Stimulated activated CD8-positive, alpha-beta memory T cell treated with anti-CD3 and anti-CD28 coated beads, Interleukin-4, amount 100 ng/mL, for 1 hour (primary cell): ENCODE measurements at places on chromosomes 1 and 21.

DNA sequence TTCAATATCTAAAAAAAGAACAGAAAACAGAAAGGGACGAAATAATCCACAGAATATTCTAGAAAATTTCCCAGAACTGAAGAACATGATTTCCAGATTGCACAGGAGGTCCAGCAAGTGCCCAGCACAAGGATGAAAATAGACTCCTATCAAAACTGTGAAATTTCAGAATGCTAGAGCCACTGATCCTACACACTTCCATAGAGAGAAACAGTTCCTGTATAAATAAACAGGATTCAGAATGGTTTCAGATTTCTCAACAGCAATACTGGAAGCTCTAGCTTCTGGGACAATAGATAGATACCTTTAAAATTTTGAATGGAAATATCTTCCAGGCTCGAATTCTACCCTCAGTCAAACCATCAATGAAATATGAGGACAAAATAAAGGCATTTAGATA, 4.6 kb downstream of the TARBP1 start:
- DNase-seq: no peak

GRCh38 chr1:43321331-43321891, 16.2 kb upstream of the MPL start:
- no peak for DNase-seq

DNA sequence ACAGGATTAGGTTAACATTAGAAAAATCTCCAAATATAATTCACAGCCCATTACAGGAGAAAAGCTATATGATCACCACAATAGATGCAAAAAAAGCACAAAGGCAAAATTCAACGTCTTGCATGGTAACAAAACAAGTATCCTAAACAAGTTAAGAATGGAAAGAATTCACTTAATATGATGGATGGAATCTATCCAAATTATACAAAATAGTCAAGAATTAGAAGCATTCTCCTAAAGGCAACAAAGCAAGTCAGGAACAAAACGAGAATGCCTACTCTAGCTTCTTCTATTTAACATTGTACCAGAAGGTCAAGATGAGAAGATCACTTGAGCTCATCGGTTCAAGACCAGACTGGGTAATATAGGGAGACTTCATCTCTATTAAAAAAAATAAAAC, 442.8 kb downstream of the SETD4 start:
- DNase-seq: no peak

DNA sequence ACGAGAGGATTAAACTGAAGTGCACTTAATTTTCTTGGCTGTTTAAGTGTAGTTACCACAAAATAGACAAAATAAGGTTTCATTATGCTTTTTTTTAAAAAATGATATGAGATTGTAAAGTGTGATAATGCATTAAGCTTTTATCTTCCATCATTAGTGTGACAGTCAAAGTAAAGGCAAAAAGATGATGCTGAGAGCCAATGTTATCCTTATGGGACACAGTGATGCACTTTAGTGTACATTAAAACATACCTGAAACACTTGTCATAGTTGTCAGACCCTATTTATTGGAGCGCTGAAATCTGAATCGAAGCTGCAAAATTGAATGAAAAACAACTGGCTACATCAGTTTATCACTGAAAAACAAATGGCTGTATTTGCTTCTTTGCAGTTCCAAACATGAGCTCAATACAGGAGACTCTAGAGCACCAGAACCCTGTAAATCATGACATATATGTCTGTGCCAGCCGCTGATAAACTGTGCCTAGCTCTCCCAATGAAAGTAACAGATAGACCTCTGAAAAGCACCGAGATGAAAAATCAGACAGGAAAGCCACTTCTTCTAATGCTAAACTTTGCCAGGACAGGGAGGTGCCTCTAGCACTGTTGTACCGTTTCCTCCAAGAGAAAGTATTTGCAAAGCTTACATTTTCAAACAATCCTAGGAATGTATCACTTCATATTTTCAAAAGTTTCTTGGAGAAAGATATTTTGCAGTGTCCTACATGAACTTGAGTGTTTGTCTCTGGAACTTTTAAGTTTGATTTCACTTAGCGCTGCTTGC, 120.7 kb upstream of the TMPRSS15 start:
- DNase-seq: no peak

DNA sequence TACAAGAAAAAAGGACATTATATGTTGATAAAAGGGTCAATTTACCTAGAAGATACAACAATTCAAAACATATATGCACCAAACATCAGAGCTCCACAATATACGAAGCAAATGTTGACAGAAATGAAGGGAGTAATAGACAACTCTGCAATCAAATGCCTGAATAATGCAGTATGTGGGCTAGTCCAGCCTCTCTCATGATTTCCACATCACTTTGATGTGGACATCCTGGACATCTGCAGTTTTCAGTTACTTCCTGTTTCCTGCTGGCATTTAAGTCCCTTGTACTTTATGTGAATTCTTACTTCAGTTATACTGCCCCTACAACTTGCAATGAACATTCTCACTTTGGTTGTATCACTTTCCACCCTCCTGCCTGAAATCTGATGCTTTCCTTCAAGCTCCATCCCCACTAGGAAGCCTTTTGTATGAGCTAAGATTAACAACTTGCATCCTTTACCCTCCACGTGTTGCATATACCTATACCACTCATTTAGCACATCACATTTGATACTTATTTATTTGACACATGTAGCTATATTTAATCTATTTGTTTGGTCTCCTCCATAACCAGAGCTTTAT, 36.7 kb downstream of the DISC1 start:
- DNase-seq: no peak

- no peak for DNase-seq
Measured at GRCh38 chr1:25615563-25616094, 962 bp upstream of the MAN1C1 start.

DNA sequence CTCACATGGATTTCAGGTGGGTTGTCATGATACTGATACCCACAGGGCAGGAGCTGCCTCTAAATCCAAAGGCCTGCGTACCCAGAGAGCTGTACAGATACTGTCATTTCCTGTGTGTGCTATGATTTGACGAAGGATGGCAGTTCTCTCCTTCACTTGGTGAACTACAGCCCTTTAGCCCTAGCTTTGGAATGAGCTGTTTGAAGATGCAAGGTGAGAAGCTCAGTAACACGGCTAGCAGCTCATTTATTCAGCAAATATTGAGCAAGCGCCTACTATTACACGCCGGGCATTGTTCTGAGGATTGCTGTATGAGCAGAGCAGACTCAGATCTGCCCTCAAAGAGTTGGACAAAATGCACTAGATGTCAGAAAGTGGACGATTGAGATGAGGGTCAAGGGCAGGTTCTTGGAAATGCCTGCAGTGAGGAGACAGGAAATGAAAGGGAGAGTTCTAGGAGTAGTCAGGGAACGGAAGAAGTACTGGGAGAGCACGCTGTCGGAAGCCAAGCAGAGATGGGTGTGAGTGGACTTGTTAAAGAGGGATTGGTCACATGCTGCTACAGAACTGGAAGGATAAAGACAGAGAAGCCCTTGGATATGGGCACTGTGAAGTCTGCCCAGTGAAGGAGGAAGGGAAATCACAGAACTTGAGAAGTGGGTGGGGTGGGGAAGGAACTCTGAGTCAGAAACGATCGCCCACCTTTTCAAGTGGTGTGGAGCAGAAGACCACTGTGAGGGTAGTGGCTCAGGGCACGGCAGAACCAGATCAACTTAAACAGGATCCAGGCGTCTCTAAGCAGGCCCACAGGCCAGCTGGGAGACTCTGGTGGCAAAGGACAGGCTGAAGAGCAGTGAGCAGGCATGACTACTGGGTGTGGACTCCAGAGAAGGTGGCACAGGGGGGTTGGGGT, 7.1 kb downstream of the PTGFRN start:
- no peak for DNase-seq

GRCh38 chr1:195019385-195019784, 1588.9 kb downstream of the KCNT2 start:
- no peak for DNase-seq

- no peak for DNase-seq
Measured at GRCh38 chr1:61450872-61451571, 273.9 kb downstream of the TM2D1 start.

- no peak for DNase-seq
Measured at GRCh38 chr1:44483089-44483874, 78.2 kb downstream of the RNF220 start.

DNA sequence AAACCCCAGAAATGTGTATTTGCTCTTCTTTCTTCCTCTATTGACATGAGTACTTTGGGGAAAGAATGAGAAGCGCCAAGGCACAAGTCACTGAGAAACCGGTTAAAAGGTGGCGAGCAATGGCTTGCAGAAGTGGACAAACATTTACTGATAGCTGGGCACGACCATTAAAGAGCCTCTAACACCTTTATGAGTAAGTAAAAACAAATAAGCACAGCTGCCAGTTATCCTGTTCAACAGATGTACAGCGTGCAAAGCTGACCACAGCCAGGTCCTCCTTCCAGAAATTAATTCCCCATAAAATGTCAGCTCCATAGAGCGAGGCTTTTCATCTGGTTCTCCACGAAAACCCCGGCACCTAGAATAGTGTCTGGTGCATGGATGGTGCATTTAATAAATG, 72.7 kb downstream of the CAPZB start:
- DNase-seq: no peak

DNA sequence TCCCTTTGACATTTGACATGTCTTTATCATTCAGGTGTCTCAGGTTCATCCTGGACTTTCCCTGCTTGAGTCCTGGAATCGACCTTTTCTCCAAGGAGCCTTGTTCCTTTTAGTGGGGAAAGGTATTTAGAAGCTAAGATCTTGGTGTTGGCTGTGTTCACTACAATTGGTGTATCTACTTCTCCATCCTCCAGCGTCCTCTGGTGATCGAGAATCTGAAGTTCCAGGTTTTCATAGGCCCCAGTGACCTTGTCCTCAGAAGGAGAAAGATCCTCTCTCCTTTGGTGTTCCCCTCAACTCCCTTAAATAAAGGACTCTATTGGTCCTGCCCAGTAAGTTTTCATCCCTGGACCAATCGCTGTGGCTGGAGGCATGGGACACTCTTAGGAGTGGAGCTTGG, 22.1 kb downstream of the MROH7 start:
- DNase-seq: no peak

GRCh38 chr1:242523719-242524570, 552 bp downstream of the PLD5 start:
- DNase-seq: no peak

DNA sequence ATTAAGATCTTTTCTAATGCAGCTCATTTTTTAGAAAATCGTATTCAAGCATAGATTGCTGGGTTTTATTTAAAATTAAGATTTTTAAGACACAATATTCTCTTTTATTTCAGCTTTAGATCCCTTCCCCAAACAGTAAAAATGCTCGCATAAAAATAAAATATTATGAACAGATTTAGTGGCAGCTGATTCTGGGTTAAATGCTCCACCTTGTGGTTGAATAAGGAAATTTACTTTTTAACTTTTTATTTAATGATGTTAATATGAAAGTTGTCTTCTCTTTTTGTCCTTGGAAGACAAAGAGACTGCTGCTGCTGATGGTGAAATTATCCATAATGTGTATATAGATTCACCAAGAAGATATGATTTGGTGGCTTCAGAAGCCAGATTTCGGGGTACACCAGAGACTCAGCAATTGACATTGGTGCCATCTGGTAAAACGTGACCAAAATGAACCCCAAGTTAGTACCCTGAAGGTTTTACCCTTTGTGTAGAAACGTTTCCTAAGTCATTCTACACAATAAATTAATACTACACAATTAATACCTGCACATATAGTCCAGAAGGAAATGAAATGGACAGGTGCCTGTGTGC, 128.0 kb downstream of the ADAMTS1 start:
- no peak for DNase-seq

DNA sequence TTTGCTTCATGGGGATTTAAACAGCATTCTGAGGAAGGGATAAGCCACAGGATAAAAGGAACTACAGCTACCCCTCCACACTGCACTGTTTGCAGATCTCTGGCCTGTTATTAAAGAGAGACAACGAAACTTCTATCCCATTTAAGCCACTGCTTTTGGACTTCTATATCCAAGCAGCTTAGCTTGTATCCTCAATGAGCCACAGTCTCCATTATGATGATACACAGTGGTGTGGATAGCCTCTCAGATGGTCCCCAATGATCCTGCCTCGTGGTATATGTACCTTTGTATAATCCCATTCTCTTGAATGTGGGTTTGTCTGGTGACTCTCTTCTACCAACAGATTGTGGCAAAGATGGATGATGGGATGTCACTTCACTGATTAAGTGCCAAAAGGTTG, 36.0 kb upstream of the MARK1 start:
- no peak for DNase-seq

- no peak for DNase-seq
Measured at GRCh38 chr1:207429963-207430362, 24.2 kb upstream of the CR2 start.
